ENCODE measurements at places on chromosomes 11 and 22.
A peak's percentile ranks its signal among the peaks of the same experiment; 100 is the strongest.

DNA sequence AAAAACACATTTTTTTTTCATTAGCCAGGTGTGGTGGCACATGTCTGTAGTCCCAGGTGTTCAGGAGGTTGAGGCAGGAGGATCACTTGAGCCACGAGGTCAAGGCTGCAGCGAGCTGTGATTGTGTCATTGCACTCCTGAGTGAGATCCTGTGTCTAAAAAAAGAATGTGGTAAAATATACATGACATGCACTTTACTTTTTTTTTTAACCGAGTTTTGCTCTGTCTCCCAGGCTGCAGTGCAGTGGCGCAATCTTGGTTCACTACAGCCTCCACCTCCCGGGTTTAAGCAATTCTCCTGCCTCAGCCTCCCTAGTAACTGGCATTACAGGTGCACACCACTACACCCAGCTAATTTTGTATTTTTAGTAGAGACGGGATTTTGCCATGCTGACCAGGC is 22.5 kb upstream of the CLDN5 start:
- no peak for DNase-seq

DNA sequence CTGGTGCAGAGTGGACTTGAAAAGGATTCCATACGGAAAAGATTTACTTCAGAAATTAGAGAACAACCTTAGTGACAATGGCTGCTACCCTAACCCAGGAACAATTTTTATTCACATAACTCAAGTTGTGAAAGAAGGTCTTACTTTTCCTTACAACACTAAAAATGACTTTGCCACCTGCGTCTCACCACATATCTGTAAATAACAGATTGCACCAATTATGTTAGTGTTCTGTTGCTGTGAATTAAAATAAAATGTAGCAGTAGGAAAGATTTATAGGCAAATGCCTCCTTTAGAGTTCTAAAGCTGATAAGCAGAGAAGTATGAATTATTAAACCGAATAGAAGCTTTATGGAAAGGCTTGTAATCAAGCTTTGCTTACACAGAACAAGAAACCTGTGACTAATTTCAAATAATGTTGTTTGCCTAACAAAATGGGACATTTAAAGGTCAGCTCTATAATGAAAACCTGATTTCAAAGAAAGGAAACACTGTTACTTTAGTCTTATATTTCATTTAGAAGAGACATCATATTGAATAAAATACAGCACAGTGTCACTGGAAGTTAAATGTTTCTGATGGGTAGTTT is 2237.8 kb downstream of the LRRC4C start:
- DNase-seq = no peak

DNA sequence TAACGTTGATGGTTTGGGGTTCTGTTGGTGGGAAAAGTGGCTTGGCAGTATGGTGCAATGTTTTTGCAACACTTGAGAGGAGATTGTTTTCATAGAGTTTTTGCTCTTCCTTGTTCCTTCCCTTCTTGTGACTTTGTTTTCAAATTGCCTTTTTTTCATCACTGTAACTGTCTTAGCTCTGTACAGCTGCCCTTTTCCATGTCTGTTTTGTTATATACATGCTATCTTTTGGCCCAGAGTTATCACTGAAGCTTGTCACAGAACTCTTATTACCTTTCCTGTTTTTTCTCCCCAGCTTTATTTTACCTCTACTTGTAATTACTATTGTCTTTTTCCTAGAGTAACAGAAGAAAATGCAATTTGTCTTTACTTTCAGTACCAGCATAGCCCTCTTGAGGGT is 154.1 kb downstream of the DDX10 start:
- no peak for DNase-seq

DNA sequence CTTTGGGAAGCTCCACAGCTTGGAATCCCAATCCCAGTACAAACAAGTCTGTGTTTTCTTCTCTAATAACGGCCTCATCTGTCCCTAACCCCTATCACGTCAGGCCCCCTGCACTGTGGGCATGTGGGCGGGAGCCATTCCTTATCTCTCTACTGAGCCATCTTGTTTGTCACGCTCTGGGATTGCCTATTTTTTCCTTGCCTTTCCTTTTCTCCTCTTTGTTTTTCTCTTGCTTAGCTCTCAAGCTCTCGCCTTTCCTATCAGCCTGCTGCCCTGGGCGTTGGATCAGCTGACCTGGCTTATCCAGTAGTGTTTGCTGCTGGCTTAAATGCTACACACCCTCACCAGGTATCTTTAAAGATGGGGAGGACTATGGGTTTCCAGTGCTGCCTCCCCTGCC is 35.8 kb downstream of the ARHGAP1 start:
- DNase-seq = no peak

DNA sequence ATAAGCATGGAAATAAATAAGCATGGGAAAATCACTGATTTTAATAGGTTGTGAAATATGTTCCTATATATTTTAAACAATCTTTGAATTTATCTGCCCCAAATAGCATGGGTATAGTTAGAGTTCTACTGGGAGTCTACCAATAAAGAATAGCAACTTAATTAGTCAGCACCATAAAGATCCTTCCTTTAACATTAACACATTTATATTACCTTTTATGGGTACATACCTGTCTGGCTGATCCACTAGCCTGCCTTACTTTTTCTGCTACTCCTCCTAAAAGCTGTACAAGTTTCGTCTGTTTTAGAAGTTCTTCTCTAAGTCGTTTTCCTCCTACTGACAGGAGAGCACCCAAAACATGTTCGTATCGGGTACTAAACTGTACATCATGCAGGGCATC is 39.8 kb upstream of the RPS13 start:
- no peak for DNase-seq

- no peak for DNase-seq
Measured at GRCh38 chr22:45549762-45550378, 47.2 kb downstream of the FBLN1 start.

- no peak for DNase-seq
Measured at GRCh38 chr22:37625737-37626136, 13.7 kb upstream of the SH3BP1 start.

- DNase-seq = no peak
Measured at GRCh38 chr22:42317008-42317407, 46.6 kb upstream of the TCF20 start.

- DNase-seq = no peak
Measured at GRCh38 chr11:69666752-69667536, 8.2 kb downstream of the LTO1 start.

DNA sequence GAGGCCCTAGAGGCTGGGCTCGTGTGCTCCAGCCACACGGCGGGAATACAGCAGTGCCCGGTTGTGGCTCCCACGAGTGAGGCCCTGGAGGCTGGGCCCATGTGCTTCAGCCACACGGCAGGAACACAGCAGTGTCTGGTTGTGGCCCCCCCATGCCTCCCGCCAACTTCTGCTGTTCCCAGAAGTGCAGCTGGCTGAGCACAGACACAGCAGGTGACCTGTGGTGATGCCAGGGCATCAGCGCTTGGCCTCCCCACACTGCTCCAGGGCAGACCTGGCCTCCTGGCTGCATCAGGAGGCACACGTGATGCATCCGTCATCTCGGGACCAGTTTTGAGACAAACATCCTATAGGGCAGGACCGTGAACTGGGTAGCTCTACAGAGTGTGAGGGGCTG is 110.3 kb downstream of the KCNQ1OT1 start:
- DNase-seq = no peak

GRCh38 chr11:119094816-119095065 is 6.9 kb downstream of the DPAGT1 start:
- DNase-seq = no peak

DNA sequence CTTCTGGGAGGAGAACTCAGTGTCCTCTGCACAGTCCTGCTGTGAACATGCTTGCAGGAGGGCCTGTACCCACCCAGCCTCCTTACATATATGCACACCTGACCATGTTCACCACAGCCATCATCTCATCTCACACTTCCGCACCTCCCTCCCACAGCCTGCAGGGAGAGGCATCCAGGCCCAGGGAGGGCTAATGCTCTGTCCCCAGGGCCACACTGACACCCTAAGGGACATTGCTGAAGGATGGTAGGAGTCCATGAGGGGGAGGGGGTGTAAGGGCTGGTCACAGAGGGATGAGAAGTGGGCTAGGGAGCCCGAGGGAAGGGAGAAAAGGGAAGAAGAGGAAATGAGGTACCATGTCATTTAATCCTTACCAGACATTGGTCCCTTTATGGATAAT is 4.4 kb upstream of the KCNC1 start:
- no peak for DNase-seq

DNA sequence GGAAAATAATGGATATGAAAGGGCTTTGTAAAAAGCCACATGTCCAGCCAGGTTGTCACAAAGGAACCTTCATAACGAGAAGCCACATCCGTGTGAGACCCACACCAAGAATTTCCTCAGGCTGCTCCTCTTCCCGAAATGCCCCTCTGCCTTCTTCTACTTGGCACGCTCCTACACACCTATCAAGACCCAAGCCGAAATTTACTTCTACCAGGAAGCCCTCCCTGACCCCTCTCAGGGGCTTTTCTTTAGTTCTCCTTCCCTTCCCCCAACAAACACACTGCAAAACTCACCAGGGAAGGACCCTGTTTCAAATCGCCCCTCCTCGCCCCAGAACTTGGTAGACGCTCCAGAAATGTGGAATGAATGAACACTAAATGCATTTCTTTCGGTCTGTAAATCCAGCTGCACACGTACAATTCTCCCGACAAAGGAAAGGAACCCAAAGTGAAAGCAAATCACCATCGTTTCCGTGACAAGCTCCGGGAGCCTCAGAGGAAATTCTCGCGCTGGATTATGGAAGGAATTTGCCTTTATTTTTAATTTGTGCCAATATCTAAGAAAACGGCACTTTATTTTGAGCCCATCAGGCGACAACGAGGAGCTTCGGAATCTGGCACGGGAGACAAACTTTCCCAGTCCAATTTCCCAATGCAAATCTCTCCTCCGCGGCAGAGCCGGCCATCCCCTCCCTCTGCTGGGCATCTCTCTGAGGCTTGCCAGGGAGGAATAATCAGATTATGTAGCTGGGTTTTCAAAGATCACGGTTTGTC is 13.2 kb upstream of the SHISAL1 start:
- no peak for DNase-seq

DNA sequence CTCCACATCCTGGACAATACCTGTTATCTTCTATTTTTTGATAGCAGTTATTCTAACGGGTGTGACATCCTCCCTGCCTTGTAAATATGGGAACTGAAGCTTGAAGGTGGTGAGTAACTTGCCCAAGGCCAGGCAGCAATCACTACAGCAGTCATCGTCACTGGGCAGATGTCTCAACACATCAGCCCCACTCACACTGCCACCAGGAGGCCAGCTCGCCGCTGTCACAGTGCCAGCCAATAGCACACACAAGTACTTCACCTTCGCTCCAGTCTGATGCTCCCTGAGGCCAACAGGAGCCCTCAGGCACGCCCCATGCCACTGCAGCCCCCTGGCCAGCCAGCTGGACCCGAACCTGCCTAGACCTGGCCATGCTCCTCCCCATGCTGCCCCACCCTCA is 4.9 kb upstream of the TTLL1 start:
- DNase-seq = no peak

DNA sequence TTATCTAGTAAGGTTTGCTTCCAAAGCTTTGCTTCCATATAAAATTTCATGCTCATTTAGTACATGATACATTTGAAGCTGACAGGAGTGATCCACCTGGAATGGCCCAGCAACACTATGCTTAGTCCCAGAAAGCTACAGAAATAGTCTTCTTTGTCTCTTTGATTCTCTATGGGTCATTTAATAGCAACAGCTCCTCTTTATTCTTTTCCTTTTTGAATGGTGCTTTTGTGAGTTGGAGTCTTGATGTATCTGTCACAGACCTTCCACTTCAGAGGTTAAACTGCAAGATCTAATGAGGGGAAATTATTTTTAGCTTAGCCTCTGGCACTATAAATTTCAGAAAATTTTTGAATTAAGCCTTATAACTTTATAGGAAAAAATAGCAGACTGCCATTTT is 509.5 kb downstream of the KCNA4 start:
- no peak for DNase-seq

GRCh38 chr22:22753526-22754267 is 109.3 kb downstream of the GGTLC2 start:
- no peak for DNase-seq

DNA sequence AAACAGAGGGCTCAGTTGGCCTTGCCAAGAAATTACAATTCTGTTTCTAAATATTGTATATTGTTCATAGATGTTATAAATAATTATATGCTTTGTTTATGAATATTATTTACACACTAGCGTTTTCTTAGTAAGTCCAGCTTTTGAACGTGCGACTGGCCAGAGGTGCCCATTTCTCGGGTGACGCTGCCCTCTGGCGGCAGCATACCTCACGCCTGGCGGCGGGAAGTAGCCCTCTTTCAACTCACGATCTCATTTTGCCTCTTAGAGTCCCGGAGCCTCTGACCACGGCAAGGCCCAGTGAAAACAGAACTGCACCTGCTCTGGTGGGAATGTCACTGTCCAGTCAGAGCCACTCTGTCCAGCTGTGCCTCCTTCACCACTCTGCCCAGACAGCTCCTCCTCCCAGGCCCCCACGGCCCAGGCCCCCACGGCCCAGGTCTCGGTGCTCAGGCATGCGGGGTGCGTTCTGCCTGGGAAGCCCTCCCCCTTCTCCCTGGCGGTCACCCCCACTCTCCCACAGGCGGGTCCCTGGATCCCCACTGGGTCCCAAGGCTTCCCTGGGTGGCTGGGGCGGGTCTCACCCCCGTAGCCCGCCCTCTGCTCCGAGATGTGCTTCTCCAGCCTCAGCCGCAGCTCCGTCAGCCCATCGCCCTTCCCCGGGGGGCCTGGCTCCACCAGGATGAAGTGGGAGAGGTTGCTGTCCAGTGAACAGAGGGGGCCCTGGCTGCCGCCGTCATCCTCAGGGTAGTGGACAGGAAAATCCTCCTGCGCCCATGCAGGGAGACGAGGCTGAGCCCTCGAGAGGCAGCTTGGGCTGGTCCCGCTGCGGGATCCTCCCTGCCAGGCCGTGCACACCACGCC is 19.3 kb downstream of the TSSC4 start:
- DNase-seq = no peak

GRCh38 chr22:41932353-41932752 is 5.7 kb upstream of the TNFRSF13C start:
- DNase-seq = no peak

- peak; percentile 8 for DNase-seq
Measured at GRCh38 chr22:26471522-26471921, 12.1 kb downstream of the HPS4 start.

- DNase-seq = no peak
Measured at GRCh38 chr11:32905028-32905667, 12.5 kb downstream of the QSER1 start.

- DNase-seq = no peak
Measured at GRCh38 chr11:26835611-26836010, 113.8 kb upstream of the SLC5A12 start.

DNA sequence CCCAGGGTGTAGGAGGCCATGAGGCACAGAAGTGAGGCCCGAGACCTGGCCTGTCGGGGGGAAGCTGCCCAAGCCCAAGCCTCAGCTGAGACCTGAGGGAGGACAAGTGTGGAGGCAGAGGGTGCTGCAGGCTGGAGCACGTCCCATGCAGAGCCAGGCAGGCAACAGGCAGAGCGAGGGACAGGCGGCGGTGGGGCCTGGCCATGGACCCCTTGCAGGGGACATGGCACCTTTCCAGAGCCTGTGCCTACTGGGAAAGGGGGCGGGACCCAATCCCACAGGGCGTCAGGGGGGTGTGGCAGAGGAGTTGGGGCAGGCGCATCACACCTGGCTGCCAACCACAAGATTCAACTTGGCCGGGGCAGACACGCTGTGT is 4.3 kb downstream of the TNNI2 start:
- DNase-seq = no peak

Measured in HS-27A (cell line).